WTC11 (cell line): ENCODE measurements at places on chromosomes 12 and 14.

GRCh38 chr12:52247622-52248540 lies 14.8 kb downstream of the KRT7 start:
- DNase-seq, result no peak

DNA sequence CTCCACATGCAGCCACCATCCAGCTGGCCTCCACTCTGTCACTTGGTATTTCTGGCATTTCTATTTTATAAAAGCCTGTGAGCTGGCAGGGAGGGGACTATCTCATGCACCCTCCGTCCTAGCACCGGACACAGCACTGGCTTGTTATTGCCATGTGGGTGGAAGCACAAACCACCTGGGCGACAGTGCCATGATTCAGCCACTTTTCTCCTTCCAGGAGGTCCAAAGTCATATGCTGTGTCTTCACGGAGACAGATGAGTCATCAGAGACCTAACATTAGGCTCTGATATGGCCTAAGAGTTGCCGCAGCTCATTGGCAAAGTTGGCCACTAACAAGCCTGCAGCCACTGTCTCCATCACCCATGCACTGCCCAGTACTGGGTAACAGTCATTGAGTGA lies 1123.0 kb downstream of the VRK1 start:
- no peak for DNase-seq

DNA sequence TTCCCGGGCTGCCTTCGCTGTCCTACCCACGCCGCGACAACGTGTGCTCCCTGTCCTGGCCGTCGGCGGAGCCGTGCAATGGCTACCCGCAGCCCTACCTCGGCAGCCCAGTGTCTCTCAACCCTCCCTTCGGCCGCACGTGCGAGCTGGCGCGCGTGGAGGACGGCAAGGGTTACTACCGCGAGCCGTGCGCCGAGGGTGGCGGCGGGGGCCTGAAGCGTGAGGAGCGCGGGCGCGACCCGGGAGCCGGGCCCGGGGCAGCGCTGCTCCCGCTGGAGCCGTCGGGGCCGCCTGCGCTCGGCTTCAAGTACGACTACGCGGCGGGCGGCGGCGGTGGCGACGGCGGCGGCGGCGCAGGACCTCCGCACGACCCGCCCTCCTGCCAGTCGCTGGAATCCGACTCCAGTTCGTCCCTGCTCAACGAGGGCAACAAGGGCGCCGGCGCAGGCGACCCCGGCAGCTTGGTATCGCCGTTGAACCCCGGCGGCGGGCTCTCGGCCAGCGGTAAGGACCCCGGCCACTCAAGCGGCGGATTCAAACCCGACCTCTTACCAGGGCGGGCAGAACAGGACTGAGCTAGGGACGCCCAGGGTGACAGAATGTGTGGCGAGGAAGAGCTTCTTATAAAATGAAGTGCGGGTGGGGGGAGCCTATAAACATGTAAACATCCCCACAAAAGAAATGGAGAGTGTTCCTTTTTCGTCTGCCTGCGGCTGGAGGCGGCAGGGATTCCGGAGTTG lies 503 bp downstream of the HOXC12 start:
- peak; percentile 41 for DNase-seq

DNA sequence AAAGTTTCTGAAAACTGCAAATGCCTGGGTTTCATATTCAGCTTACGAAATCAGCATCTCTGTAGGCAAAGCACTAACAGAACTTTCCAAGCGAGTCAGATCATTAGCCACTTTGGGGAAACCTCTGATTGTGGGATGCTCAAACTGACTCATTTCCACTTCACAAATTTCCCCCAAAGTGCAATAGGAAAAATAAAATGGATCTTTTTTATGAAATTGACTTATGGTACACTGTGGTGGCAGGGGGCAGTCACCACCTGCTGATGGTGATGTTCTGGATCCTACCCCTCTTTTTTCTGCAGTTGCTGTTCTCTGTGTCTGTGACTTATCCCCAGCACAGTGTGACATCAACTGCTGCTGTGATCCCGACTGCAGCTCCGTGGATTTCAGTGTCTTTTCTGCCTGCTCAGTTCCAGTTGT lies 5.6 kb downstream of the TCTN1 start:
- DNase-seq, result no peak

DNA sequence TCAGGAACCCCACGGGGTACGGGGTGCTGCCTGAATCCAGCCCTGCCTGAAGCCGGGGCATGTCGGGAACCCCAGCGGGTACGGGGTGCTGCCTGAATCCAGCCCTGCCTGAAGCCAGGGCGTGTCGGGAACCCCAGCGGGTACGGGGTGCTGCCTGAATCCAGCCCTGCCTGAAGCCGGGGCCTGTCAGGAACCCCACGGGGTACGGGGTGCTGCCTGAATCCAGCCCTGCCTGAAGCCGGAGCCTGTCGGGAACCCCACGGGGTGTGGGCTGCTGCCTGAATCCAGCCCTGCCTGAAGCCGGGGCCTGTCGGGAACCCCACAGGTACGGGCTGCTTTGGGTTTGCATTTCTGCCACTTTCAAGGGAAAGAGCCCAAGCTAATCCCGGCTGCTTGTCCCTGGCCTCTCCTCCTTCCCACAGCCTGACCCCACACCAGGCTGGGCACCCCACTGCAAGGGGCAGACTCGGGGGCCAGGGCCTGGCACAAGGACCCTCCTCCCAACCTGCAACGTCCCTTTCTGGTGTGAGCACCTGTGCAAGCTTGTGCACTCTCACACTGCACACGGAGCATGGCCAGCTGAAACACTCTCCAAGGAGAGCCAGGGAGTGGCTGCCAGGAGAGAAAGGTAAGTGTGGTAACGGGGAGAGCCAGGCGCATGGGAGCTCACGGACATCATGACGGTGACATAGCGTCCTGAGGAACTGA lies 5.6 kb upstream of the FBRSL1 start:
- no peak for DNase-seq

- no peak for DNase-seq
Observed at GRCh38 chr14:33580231-33580749, 370.6 kb downstream of the EGLN3 start.

- peak; percentile 41 for DNase-seq
Observed at GRCh38 chr12:49706351-49707127, 666 bp downstream of the FMNL3 start.

DNA sequence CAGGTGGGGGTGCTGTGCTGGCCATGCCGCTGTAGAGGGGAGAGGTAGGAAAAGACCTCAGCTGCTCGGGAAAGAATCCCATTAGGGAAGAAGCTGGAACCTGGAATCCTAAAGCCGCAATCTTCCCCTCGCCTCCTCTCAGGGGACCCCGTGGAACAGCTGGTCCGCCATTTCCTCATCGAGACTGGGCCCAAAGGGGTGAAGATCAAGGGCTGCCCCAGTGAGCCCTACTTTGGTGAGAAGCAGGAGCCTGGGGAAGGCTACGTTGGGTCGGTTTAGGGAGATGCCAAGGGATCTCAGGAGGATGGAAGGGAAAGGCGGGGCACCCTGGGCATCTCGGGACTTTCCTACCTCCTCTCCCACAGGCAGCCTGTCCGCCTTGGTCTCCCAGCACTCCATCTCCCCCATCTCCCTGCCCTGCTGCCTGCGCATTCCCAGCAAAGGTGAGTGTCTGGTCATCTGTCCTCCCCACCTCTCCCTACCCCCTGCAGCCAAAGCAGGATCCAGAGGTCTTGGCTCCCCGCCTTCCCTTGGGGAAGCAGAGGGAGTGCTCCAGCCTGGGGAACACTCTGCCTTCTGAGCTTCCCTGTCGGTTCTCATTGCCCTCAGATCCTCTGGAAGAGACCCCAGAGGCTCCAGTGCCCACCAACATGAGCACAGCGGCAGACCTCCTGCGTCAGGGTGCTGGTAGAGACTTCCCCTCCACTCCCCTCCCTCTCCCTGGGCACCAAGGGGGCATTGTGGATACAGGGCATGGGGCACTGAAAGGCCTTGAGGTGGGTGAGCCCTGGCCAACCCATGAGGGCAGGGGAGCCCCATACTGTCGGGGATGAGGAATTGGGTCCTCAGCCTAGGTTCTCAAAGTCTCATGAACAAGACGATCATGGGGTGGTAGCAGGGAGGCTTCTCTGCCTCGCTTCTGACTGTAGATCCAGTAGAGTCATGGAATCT lies 12.4 kb downstream of the TNS2 start:
- DNase-seq, result no peak

DNA sequence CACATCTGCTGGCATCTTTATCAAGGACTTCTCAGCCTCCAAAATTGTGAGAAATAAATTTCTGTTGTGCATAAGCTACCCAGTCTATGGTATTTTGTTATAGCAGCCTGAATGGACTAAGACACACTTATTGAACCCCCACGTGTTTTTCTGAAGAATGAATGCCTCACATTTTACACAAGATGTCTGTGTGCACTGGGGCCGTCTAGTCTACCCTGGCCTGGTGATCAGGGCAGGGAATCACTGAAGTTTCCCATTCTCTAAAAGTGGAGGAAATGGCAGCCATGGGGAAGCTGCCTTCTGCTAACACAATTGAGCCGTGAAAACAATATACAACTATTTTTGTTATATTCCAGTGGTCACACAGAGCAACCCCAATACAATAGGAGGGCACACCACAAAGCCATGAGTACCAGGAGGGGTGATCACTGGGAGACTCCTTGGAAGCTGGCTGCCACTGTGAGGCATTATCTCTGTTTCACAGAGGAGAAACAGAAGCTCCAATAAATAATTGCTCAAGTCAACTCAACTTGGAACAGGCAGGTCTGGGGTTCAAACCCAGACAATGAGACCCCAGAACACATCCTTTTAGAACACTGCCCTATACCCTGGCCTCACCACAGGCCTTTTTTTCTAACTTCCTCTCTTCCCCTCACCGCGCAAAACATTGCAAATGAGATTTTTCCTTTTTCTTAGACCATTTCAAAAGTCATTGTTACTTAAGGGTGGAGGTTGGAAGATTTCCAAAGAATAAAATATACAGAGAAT lies 18.3 kb upstream of the LTA4H start:
- no peak for DNase-seq

- no peak for DNase-seq
Observed at GRCh38 chr12:58026897-58027891, 85.8 kb downstream of the ATP23 start.

- no peak for DNase-seq
Observed at GRCh38 chr12:56768424-56768823, 5.3 kb downstream of the HSD17B6 start.

DNA sequence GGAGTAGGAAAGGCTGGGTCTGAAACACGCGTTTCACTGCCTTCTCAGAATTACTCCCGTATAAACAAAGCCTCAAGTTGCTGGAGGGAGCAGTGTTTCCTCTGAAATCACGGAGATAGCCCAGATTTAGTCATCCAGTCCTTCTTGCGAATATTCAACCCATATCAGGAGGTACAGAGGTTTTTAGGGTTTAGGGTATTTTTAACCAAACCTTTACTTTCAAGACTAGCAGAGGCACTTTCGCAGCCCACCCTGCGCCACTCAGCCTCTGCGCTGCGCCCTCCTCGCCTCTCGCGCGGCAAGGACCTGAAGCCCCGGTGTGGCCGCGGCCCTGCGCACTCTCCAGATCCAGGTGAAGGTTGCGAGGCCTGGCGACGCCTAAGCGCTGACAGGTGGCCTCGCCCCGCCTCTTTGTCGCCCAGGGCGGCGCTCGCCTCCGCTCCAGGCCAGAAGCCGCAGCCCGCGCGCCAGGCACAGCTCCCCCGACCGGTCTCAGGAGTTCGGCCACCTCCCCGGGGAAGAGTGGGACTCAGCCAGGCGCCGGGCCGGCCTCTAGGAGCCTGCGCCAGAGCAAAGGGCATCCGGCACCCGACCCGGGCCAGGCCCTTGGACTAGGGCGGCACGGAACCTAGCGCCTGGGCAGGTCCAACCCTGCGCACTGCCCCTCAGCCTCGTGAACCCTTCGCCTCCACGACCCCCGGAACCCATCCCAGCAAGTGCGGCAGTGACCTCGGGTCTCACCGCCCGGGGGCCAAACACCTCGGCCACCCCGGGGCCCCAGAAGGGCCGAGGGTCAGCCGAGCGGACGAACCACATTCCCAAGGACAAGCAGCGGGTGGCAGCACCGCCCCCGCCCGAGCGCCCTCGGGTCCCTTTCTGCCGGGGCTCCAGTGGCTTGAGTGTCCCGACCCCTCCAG lies 1.8 kb upstream of the SAMD4A start:
- peak; percentile 83 for DNase-seq

- DNase-seq, result no peak
Observed at GRCh38 chr12:80770958-80771357, 54.2 kb downstream of the MYF5 start.

- DNase-seq, result no peak
Observed at GRCh38 chr12:118432812-118433545, 56.6 kb downstream of the SUDS3 start.

DNA sequence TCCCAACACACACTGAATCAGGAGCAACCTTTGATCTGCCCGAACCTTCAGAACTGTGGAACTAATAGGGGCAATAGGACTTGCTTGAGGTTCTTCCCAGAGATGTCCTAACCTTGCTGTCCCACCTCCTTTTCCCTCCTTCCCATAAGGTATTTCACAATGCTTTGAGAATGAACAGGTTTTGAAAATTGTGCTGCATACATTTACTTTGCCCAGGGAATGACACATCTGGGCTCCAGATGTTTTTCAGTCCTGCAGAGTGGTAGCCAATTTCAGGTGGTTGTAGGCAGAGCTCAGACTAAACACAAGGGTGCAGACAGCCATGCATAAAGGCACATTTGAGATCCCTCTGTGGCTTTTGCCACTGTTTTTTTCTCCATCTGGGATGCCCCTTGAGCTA lies 206.7 kb upstream of the PWP1 start:
- no peak for DNase-seq

DNA sequence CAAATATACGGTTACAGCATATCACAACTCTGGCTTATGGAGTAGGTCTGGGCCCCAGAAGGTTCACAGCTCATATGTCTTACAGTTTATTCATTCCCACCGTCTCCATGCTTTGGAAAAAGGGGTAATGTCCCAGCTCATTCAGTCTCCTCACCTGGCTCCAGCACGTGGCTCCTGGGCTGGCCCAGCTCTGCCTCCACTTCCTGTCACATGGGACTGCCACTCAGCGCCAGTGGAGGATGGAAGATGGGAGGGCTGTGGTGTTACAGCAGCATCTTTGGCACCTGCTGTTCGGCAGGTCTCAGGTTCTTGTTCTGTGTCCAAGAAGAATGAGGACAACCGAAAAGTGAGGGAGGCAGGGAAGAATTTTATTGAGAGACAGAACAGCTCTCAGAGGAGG lies 216.3 kb upstream of the ATXN7L3B start:
- no peak for DNase-seq

DNA sequence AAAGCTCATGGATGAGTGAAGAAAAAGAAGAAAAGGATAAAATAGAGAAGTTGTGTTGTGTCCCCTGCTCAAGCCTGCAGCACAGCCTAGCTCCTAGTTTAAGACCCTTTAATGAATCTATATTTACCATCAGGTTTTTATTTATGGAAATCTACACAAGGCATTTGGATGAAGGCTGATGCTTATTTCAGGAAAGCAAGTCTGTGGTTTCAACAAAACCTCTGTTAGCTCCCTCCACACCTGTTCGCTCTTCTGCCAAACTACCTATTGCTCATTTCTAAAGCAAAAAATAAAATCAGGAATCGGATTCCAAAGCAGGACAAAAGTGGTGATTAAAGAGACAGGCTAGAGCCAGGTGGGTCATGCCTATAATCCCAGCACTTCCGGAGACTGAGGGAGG lies 18.9 kb upstream of the MAP3K9 start:
- DNase-seq, result no peak
